ENCODE measurements at places on chromosomes 16 and 17.

DNA sequence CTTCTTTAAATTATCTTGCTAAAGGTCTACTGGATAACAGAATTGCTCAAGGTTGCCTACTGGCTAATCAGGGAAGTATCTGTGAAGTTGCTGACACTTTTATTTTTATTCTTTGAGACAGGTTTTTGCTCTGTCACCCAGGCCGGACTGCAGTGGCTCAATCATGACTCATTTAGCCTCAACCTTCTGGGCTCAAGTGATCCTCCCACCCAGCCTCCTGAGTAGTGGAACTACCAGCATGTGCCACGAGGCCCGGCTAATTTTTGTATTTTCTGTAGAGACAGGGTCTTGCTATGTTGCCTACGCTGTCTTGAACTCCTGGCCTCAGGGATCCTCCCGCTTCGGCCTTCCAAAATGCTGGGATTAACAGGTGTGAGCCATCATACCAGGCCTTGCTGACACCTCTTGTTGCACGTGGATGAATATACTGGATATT, 43.1 kb downstream of the GLG1 start:
- peak; percentile 34 for DNase-seq

DNA sequence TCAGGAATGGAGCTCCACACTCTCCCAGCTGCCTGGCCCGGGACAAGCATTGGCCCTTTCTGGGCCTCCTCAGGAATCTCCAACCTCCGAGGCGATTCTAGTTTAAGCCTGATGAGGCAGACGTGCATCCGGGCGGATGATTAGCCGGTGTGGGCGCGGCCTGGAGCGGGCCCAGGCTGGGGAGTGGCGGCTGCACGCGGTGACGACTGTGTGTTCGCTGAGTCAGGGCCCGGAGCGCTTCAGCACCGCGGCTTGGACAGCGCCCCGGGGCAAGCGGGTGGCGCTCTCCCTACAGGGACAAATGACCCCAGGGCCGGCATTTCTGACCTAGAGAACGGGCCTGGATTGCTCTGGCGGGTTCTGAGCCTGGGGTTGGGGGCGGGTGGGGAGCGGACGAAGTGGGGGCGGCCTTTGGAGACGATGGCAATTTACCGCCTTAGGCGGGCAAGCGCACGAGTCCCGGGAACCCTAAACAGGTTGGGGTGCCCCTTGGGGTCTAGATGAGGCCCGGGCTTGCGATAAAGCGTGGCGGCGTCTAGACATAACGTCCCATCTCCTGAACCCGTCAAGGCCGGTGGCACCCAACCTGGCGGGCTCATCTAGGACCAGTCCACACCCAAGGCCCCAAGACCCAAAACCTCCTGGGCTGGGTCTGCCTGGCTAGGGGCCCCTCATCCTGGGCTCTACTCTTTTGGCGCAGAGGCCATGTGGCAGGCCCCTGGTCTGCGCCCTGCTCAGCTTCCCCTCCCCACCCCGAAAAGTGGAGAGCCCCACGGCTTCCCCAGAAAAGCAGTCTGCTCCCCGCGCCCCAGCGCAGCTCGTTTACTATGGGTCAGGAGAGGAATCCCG, 22.3 kb upstream of the ZNHIT3 start:
- no peak for DNase-seq

DNA sequence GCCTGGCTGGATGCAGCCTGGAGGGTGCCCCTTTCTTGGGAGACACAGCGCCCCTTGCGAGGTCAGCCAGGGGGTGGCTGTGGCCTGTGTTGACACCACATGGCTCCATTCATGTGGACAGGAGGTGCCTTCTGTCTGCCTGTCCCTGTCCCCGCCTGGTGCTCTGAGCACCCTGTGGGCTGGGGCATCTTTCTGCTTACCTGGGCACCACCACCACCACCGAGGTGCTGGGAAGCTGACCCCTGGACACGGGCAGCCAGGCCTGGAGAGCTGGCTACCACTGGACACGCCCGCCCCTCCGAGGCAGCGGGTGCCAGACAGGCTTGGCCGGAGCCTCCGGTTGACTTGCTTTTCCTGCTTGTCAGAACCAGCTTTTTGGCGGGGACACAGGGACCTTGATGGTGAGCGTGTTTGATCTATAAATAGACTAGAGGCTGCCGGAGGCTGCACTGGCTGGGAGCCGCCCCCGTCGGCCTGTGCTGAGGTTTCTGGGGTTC, 121.3 kb upstream of the GSE1 start:
- DNase-seq: no peak

DNA sequence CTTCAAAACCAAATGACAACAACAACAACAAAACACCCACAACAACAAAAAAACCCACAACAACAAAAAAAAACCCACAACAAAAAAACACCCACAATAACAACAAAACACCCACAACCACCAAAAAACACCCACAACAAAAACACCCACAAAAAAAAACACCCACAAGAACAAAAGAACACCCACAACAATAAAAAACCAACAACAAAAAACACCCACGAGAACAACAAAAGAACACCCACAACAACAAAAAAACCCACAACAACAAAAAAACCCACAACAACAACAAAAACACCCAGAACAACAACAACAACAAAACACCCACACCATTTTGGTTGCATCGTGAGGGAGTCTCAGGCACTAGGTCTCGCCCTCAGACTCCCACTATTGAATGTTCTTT, 117.8 kb downstream of the C16orf95 start:
- no peak for DNase-seq

DNA sequence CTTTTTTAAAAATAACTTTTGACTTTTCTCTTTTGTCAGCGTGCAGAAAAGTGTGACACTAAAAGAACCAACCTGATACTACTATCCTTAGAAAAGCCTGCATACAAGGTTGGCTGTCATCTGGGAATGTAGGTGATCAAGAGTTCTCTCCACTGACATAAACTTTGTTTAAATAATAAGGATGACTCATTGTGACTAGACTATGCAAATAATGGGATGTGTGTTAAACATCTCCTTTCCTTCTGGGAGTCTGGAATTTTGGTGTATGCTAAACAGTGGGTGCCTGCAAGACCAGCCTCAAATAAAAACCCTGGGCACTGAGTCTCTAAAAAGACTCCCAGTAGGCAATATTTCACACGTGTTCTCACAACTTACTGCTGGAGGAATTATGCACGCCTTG, 373.4 kb downstream of the CNTNAP4 start:
- DNase-seq: no peak

DNA sequence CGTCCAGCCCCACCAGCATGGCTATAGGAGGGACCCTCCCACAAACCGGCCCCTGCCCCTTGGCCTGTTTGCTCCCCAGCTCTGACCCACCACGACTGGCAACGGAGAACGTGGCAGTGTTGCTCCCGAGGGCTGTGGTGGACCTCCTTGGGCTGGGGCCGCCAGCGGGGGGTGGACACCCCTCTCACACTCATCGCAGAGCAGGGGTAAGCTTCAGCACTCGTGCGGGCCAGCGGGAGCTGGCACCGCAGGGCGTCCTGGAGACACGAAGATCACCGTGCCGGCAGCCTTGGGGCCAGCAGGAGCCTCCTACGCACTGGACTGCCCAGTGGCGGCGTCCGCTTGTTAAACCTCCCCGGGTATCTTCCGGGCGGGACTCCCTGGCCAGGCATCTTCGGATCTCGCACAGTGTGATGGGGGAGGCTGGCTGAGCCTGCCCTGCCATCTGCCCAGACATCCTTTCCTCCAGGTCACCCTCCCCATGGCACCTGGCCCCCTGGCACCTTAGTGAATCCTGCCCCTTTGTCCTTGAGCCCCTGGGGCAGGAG, 53.5 kb downstream of the ABR start:
- DNase-seq: no peak

DNA sequence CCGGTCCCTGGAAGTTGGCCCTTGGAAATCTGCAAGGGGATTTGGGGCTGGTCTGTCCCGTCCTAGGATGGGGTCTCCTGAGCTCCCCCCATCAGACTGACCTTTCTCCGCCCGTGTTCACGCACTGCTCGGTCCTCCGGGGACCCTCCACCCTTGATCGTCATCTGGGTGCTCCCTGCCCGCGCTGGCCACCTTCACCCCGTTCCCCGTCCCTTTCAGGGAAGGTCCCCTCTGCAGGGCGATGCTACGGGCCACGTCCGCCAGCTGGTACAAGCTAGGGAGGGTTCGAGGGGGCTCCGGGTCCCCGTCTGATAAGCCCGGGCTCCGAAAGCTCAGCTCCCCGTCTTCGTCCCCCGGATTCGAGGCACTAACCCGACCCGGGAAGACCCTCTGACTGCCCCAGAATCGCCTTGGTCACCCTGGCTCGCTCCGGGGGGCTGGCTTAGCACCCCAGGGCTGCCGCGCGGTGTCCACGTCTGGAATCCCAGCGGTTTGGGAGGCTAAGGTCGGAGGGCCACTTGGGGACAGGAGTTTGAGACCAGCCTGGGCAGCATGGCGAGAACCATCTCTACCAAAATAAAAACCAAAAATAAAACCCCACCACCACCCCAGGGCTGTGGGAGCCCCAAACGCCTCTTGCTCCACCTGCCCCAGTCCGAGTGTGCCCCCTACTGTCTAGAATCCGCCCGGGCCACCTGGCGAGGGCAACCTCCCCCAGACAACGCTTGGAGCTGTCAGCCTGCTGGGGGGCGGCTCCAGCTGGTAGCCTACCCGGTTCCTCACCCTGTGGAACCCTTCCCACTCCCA, 1.1 kb upstream of the SLC43A2 start:
- DNase-seq: no peak

GRCh38 chr17:17672453-17673368, 8.5 kb upstream of the RAI1 start:
- DNase-seq: peak; percentile 58

GRCh38 chr17:17966399-17966798, 5.8 kb downstream of the TOM1L2 start:
- no peak for DNase-seq

- DNase-seq: no peak
Measured at GRCh38 chr16:79082970-79083369, 517.6 kb downstream of the MAF start.

GRCh38 chr17:17787568-17787967, 49.2 kb downstream of the SREBF1 start:
- DNase-seq: no peak

GRCh38 chr16:57235128-57236021, 9.7 kb upstream of the ARL2BP start:
- DNase-seq: no peak

- DNase-seq: no peak
Measured at GRCh38 chr16:70649300-70649699, 2.9 kb downstream of the IL34 start.

GRCh38 chr17:77312786-77313599, 172.2 kb downstream of the SEC14L1 start:
- DNase-seq: no peak

DNA sequence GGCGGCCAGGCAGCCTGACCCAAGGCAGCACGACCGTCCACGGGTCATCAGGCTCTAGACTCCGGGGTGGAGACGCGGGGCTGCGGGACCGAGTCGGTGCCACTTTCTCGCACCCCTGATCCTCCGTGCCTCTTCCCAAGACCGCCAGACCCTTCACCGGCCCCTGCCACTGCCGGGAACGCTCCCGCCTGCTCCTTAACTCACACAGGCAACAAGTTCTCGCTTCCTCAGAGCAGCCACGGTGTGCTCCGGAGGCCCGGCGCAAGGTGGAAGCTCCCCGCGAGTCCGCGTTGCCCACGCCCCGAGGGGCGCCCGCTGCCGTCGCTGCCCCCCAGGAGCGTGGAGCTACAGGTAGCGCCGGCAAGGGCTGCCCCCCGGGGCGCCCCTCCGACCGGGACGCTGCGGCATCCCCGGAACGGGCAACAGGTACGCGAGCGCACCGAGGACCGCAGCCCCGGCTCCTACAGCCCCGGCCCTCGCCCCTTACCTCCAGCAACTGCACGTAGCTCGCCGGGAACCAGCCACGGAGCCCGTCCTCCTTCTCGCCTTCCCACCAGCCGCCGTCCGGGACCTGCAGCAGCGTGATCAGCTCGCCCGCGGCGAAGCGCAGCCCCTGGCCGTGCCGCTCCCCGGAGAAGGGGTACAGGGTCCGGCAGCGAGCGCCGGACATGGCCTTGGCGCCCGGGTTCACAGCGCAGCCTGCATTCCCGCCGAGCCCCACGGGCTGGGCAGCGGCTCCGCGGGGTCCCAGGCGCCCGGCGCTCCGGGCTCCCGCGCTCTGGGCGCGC, 491 bp downstream of the GAS7 start:
- DNase-seq: no peak

- no peak for DNase-seq
Measured at GRCh38 chr17:42072323-42073187, 22.2 kb upstream of the C17orf113 start.
